LHCN-M2 (cell line): ENCODE measurements at places on chromosomes 2 and 18. TPM values are rescaled to one million over a fixed set of nuclear protein-coding genes. Genes with fewer than 3 reads are reported as not detected.

The SP140 gene
- 0.34 TPM in 1 of 2 replicates, not detected in the other for total RNA-seq

The ATP9B gene
- total RNA-seq, result 11.5 and 11.7 TPM in 2 replicates

The DOK1 gene
- total RNA-seq, result 25.1 and 33.5 TPM in 2 replicates

The DPP4 gene
- 20.5 and 27.7 TPM in 2 replicates for total RNA-seq

The FTCDNL1 gene
- total RNA-seq, result 0.75 and 0.77 TPM in 2 replicates

The TYMS gene
- total RNA-seq, result 49.4 and 72.3 TPM in 2 replicates

- no peak for DNase-seq
Measured at GRCh38 chr2:238182362-238182761, 21.1 kb downstream of the ILKAP start.

DNA sequence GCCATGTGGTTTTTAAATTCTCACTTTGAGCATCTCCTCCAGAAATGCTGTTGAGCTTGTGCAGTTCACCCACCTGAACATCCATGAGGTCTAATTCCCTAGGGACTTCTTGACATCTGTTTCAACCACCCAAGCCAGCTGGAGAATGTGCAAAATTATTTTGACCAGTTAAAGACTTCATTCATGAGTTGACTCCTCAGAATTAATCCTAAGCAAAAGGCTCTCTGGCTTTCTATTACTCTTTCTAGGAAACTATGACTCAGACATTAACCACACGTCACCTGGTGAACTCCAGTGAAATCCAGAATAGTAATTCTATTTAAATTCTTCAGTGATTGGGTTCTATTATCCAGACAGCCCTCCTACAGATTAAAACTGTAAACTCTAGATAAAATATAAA is 247.5 kb downstream of the NBAS start:
- DNase-seq, result peak; percentile 76

DNA sequence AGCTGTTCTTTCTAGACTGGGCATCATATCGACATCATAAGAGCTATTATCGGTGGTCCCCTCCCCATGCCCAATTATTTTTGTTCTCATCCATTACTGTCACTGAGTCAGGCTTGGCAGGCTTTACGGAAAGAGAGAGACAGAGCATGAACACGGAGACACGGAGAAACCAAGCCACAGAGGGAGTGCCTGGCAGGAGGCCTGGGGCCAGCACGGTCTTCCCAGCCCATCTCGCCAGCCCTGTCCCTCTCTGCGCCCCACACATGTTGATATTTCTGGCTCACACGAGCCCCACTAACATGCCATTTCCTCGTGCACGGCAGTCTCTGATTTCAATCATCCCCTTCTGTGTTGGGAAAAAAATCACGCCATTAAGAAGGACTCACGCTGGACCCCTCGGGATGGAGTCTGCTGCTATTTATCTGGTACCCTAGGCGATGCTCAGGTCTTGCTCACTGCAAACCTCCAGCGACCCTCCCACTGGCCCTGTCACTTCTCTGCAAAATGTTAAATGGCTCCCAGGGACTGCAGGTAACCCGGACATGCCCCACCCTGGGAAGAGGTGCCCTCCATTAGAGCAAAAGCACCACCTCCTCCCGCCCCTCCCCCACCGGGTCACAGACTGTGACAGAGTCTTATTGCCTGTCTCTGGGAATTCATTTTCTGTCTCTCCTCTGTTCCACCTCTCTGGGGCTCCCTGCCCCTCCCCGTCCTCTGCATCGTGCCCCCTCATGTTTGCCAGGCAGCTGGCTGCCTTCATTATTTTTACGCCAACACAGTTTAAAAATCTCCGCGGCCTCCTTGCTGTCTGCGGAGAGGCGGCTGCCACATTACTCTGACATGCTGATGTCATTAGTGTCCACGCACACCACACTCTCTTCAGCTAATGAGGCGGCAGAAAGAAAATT is 40.1 kb upstream of the GBX2 start:
- DNase-seq, result no peak

- DNase-seq, result peak; percentile 91
Measured at GRCh38 chr2:217902379-217903141, 100.2 kb downstream of the TNS1 start.

DNA sequence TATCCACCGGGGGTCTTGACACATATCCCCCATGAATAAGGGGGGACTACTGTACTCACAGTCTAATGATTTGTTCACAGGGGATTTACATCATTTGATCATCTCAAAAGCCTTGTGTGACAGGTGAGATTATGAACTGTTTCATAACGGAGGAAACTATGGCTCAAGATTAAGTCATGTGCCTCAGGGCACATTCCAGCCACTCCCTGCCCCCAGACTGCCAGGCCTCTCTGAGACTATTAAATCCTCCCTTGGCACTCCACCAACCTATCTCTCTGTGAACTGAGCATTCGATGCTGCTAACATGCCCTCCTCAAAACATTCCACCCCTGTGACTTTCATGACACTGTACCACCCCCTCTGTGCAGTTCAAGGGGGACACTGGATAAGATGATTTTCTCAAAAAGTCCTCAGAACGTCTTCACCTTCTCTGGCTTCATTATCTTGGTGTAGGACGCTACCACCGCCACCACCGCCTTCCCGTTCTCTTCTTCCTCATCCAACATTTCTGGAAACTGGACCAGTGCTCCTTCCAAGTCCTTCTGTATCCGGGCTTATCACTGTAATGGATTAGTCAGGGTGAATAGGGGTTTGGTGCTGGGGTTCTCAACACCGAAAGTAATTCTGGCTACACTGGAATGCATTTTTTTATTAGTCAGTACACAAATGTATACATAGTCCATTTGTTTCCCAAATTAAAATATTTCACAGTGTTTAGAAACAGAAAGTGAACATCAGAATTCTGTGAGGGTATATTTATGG is 169.6 kb downstream of the KCNS3 start:
- DNase-seq, result peak; percentile 76

DNA sequence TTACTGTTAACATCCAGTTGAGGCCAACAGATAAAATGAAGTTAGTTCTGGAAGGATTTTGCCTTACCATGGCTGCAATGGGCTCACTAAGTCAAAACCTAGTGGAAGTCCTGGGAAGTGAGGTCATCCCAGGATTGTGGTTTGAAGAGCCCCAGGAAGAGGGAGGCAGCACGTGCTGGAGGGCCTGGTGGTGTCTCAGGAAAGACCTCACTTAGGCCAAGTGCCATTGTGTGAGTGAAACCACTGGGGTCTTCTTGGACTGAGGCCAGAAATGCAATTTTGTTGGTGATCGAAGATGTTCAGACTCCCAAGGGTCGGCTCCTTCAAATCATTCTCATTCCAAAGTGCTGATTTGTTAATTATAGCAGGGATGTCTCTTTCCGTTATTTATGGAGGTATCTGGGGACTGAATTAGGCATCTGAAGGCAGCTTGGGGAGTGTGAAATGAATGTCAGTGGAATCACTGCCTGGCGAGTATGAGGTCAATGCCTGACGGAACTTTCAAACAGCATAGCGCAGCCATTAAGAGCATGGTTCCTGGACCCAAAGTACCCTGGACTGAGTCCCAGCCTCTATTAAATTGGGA is 60.0 kb downstream of the IL1R2 start:
- DNase-seq, result peak; percentile 62

GRCh38 chr18:55557211-55557610 is 30.8 kb downstream of the TCF4 start:
- DNase-seq, result no peak

GRCh38 chr2:54541995-54542394 is 85.9 kb downstream of the SPTBN1 start:
- DNase-seq, result no peak

GRCh38 chr2:31125918-31126695 is 12.1 kb downstream of the GALNT14 start:
- DNase-seq, result no peak
